ENCODE measurements at places on chromosomes 1 and 21.

- DNase-seq = no peak
Observed at GRCh38 chr1:228472655-228473054, 14.5 kb upstream of the RNF187 start.

DNA sequence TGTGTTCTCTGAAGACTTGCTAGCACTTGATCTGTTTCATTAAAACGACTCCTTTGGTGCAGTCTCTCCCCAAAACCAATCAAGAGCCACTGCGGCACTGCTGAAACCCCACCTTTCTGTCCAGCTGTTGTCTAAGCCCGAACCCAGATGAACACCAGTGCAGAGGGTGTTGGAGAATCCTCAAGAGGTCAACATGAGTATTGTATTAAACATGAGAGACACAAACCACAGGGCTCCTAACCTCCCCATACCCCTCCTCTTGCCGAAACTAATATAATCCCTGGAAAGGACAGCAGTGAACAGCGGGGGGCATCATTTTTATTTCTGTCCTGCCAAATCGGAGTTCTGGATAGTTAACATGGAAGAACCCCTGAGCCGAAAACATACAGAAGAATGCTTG, 333.9 kb downstream of the CAMTA1 start:
- no peak for DNase-seq

DNA sequence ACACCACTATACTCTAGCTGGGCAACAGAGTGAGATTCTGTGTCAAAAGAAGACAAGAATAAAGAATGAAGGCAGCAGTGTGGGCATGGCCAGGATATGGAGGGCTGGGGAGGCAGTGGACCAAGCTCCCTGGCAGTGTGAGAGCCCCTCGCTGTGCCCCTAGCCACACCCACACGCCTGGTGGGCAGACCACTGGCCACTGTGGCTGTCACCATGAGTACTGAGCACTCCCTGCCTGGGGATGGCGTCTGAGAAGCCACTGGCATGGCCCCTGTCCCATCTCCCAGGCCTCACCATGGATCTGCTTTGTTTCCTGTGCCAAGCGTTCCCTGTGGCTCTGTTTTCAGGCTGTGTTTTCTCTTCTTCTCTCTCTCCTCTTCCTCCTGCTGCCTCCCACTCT, 51.7 kb downstream of the STUM start:
- DNase-seq = no peak

GRCh38 chr1:44263568-44264450, 50.5 kb downstream of the DMAP1 start:
- DNase-seq = no peak

Data from trophoblast cell (in vitro differentiated cells and primary cell).